Fibroblast of skin of right quadriceps (primary cell): ENCODE measurements at places on chromosomes 12 and 14.

- DNase-seq, result peak; percentile 72
These were observed 6.8 kb upstream of the SIX1 start for GRCh38 chr14:60655898-60656685.

DNA sequence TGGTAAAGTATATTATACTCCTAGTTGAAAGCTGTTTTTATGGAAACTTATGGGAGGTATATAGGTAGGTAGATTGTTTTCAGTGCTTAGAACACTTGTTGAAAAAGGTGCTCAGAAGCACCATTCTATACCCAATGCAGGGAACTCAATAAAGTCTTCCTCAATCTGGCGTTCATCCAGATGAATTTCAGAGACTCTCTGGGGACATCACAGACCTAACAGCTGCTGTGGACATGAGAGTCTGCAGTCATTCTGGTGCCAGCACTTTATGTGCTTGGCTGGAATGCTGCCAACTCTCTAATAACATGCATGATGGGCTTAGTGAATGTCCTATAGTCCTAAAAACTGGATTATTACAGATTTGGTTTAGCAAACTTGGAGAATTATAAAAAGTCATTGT, 115.9 kb downstream of the NTN4 start:
- peak; percentile 31 for DNase-seq

- DNase-seq, result peak; percentile 37
These were observed 13.5 kb downstream of the HECTD1 start for GRCh38 chr14:31194095-31194494.

DNA sequence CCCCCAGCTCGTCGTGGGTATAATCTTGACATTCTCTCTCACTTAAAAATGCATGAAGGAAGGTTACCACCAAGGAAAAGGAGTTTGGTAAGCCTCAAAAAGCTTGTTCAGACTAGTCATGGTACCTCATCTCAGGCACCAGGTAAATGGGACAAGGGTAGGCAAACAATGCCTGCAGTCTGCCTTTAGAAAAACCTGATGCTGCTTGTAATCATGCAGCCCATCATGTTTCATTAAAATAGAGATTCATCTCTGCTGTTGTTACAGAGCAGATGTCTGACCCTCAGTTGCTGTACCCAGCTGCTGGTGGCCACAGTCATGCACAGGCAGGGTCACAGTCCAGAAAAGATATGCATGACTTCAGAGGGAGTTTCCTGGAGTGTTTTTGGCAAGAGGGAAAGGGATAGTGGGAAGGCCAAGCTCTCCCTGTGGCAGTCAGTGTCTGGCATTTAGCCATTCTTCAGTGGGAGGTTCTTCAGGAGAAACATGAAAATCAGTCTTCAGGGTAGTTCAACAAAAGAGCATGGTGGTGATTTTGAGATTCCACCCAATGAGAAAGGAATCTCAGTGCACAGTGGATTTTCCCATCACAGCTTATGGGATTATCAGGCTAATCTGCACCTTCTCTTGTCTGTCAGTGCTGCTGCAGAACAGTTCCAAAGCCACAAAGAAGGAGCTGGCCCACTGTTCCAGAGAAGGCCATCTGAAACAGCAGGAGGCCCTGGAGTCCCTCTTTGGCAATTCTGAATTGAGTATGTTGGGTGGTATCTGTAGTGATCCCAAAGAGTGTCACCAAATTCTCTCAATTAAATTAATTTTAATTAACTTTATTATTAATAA, 202.7 kb upstream of the FRMD6 start:
- peak; percentile 69 for DNase-seq

GRCh38 chr14:77707724-77708408, at the start of the genes ALKBH1 and SLIRP:
TSS of gene ALKBH1 (minus strand) at chr14:77708023. CDS start at chr14:77708004, 19 bp downstream.
TSS of gene SLIRP (plus strand) at chr14:77708103. CDS start at chr14:77708112, 9 bp downstream.
- peak; percentile 78 for DNase-seq

DNA sequence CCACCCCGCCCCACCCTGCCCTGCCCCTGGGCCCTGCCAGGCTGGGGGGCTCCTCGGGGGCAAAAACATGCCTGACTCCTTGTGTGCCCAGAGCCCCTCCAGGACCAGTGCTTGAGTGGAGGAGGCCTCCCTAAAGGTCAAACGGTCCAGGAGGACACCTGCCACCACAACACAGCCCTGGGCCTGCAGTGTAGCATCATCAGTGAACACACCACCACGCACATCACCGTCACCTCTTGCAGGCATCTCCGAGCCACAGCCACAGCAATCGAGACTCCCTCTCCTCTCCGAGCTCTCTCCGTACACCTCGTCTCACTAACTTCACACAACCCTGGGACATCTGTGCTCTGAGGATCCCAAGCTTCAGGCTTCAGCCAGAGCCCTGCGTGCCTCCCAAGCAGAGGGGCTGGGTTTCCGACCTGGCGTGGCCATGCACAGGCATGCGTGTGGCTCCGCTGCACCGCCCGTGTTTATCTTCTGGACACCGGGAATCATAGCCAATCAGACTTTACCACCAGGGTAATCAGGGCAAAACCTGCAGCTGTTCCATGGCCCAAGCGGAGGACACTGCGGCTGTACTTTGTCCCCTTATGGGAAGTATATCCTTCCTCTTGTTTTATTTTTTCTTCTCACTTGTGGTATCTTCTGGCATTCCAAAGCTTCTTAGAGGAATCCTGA, 6.2 kb upstream of the DIO3 start:
- no peak for DNase-seq

GRCh38 chr14:30420515-30420914, 138.4 kb upstream of the G2E3 start:
- no peak for DNase-seq

GRCh38 chr14:58281969-58282368, 16.4 kb upstream of the ARID4A start:
- DNase-seq, result no peak

DNA sequence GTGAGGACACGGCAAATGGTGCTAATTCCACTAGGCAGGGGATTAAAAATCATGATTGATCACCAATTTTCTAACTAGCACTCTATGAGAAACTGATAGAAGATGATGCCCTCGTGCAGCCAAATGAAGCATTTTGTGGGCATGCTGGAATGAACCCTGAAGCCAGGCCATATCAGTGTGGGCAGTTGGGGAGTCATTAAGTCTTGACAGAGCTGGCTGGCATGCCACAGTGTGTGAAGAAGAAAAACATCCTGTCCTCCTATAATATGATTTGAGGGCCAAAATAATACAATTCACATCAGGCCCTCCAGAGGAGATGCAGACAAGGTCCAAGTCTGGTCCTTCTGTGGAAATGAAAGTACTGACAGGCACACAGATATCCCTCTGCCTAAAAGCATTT, 107.1 kb downstream of the TMTC1 start:
- DNase-seq, result no peak

DNA sequence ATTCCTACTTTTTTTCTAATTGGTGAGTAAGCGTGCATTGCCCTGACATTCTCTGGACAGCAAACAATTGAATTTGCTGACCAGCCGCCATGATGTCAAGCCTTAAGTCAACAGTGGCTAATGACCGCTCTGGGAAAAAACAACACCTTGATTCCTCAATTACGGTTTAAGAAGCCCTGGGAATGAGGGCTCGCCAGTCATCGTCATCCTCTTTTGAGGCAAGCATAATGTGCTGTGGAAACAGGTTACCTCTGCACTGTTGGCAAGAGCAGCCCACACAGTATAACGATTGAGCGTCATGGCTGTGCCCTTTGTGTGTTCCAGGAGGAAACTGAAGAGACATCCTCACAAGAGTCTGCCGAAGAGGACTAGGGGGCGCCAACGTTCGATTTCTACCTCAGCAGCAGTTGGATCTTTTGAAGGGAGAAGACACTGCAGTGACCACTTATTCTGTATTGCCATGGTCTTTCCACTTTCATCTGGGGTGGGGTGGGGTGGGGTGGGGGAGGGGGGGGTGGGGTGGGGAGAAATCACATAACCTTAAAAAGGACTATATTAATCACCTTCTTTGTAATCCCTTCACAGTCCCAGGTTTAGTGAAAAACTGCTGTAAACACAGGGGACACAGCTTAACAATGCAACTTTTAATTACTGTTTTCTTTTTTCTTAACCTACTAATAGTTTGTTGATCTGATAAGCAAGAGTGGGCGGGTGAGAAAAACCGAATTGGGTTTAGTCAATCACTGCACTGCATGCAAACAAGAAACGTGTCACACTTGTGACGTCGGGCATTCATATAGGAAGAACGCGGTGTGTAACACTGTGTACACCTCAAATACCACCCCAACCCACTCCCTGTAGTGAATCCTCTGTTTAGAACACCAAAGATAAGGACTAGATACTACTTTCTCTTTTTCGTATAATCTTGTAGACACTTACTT, 138.9 kb downstream of the HMGA2 start:
- DNase-seq, result no peak

DNA sequence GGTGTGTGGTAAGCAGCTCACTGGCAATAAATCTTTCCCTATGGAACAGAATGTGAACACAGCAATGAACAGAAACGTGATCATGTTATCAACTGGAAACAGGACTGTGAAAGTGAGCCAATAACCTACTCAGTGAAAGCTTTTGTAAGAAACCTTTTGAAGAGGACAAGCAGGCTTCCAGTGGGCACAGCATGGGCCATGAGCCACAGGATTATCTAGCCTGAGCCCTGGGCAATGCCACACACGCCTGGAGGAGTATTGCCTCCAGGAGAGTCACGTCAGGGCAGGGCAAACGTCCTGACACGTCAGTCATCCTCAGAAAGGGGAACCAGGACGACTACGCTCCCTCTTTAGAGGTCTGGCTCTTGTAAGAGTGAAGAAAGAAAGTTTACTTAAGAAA, 32.3 kb downstream of the NRDE2 start:
- no peak for DNase-seq

- peak; percentile 3 for DNase-seq
These were observed 830 bp downstream of the PPP4R3A start for GRCh38 chr14:91509083-91509877.

GRCh38 chr12:29039013-29039412, 110.1 kb upstream of the FAR2 start:
- DNase-seq, result peak; percentile 96

DNA sequence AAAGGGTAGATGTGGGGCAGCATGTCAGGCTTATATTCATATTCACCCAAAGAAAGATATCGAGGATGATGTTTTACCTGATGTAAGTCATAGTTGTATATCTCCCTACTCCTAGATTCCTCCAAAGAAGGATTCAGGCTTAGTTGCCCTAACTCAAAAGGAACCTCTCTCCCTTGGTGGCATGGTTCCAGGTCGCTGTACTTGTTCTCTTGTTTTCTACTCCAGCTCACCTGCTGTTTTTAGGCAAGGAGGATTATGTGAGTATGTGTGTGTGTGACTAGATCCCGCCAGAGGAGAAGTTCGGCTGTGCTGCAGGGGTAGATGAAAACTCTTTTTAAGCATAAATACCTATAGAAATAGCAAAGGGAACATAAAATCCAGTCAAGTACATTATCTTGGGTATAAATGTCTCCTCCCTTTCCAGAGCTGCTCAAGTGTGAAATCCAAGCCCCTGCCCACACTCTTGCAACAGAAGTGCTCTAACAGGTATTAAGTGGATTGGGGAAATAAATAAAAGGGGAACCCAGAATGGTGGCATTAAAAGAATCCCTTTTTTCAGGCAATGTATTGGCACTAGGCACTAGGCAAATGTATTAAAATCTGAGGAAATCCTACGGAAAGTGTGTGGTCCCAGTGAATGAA, 375.7 kb downstream of the ZFP36L1 start:
- DNase-seq, result no peak

- no peak for DNase-seq
These were observed 22.6 kb downstream of the GALNT9 start for GRCh38 chr12:132306885-132307191.

GRCh38 chr14:43778570-43778936, 728.5 kb downstream of the FSCB start:
- no peak for DNase-seq

DNA sequence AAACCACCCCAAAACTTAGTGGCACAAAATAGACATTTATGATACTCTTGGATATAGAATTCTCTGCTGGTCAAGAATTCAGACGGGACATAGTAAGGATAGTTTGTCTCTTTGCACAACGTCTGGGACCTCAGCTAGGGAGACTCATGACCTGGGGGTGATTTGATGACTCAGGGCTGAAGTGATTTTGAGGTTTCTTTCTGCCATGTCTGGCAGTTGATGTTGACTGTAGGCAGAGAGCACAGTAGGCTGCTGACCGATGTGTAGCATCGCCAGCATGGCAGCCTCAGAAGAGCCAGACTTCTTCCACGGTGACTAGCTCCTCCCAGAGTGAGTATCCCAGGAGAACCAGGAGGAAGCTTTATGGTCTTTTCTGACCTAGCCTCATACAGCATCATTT, 88.9 kb upstream of the FRMD6 start:
- DNase-seq, result no peak

GRCh38 chr14:104472536-104473243, 106.9 kb upstream of the C14orf180 start:
- no peak for DNase-seq

DNA sequence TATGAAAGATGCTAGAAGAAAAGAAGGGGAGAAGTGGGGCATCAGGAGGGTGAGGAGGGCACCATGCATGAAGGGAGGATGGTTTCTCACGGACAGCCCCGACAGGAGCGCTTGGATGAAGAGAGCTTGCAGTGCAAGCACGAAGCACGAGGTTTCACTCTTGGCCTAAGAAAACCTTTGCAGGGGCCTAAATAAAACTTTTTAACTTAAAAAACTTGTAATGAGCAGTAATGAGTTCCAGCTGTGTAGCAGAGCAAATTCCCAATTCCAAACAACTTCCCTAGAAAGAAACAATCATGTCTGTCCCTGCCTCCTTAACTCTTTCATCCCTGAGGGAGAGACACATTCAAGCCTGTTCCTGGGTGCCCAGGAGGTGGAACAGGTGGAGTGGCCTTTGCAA, 119.5 kb downstream of the PAH start:
- DNase-seq, result no peak

DNA sequence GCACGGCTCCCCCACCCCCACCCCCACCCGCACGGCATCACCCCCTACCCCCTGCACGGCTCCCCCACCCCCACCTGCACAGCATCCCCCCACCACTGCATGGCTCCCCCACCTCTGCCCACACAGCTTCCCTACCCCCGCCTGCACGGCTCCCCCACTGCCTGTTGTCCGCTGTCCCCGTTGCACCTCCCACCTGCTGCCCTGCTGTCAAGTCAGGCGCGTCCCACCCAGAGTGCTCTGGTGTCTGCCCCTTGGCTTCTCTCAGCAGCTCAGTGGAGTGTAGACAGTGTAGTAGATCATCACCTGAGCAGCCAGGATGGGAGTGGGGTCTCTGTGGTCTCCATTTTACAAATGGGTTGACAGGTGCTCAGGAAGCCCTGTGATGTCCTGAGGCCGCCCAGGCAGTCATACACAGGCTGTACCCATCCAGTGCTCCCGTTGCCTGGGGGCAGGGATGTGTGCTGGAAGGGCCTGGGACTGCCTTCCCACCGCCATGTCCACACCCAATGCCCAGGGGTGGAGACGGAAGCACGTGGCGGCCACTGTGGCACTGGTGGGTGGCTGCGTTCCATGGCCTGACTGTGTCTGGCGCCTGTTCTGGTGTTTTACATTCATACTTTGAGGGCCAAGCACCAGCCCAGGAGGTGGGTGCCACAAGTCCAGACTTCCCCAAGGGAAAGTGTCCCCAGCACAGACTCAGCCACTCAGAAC, 32.5 kb downstream of the PACS2 start:
- no peak for DNase-seq

GRCh38 chr14:34593740-34594375, 36.1 kb downstream of the SNX6 start:
- DNase-seq, result peak; percentile 61

- DNase-seq, result no peak
These were observed 23.1 kb upstream of the COL2A1 start for GRCh38 chr12:48027183-48028002.
